ENCODE measurements at places on chromosomes 11 and 22.

DNA sequence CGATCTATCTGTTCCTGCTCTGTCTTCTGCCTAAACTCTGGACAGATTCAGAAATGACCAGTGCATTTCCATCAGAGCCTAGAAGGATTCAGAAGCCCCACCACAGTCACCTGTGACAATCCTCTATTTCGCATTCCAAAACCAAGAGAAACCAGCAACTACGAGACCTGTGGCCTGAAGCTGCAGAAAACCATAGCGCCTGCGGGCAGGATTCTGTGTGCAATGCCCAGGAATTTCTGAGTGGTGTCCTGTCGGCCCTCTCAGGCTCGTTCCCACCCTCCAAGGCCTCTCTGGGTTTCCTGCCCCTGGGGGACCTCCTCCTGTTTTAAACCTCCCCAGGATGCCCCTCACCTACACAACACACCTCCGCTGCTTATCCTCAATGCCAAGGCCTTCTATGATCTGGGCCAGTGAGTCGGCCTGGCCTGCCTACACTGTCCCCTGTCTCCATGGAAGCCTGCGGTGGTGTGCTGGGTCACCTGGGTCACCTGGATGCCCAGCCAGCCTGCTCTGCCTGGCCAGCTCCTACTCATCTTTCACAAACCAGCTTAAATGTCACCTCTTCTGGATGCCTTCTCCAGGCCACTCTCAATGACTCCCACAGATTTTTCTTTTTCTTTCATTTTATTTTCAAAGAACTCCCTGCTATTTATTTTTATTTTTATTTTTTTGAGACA, 198.3 kb downstream of the CEP164 start:
- no peak for DNase-seq

- no peak for DNase-seq
These were observed 196.5 kb downstream of the TENM4 start for GRCh38 chr11:79244241-79244772.

- DNase-seq: no peak
These were observed 29.4 kb downstream of the SIK2 start for GRCh38 chr11:111631666-111632039.

- no peak for DNase-seq
These were observed 1.4 kb downstream of the TENM4 start for GRCh38 chr11:79439410-79439885.

DNA sequence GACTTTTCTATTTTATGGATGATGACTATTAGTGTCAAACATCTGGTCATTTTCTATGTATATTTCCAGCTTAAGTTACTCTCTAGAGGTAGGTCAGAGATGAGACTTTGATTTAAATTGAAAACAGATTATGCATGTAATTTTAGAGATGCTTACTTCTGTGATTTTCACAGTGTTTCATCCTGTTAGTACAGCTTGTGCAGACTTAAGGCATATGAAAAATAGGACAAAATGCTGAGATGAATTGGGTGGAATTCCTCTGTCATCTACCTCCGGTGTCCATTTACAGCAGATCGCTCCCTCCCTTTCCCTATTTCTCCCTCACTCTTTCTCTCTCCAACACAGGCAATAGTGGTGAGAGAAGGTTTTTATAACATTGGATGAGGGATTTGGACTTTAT, 14.1 kb downstream of the JAM3 start:
- DNase-seq: no peak
